ENCODE measurements at places on chromosomes 3 and 15.

DNA sequence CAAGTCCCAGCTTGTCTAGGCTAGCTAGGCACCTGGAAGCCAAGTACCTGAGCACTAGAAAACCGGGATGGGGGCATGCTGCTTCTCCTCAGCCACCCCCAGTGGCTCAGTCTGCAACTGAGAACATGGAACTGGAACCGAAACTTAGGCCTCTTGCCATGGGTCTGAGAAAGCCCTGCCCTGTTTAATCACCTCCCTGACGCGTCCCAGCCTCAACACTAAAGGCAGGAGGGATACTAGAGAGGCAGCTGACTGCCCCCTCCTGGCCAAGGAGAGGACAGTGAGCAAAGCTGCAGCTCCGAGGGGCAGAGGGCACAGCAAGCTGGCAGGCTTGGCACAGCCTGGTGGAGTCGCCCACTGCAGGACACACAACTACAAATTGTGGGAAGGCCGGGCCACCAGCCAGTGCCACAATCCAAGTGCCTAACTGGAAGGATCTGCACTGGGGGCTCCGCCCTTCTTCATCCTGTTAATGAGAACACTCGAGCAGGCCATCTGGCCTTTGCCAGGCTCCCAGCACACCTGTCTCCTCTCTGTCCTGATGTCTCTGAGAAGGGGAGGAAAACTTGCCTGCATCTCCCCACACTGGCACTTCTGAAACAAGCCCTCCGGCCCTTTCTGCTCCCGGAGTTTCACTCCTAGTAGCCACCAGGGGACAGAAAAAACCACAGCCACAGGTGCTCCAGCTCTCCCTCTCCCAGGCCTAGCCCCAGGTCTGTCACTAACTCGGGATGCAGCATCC lies 53.7 kb downstream of the BDH1 start:
- peak; percentile 68 for DNase-seq

DNA sequence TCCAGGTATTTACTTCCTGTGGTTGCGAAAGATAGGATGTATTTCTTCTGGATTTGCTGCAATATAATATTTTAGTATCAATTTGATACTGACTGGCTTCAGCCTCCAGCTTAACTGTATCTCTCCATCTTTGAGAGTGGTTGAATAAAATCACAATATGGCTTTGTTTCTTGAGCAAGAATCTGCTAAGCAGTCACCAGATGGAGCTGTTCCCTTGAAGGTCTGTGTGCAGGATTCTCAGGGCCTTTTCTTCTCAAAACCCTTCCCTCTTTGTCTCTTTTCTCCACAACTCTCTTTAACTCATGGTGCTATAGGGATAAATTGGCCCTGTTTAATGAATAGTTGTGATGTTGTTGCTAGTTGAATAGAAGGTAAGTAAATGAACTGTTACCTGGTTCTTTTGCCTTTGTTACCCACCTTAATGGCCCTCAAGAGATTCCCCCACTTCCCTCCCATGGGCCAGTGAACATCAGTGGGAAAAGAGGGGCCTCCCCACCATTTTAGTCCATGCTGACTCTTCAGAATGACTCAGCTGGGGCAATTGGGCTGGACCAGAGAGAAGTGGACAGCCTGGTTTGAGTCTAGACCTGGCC lies 34.8 kb upstream of the RAB6B start:
- peak; percentile 78 for DNase-seq

DNA sequence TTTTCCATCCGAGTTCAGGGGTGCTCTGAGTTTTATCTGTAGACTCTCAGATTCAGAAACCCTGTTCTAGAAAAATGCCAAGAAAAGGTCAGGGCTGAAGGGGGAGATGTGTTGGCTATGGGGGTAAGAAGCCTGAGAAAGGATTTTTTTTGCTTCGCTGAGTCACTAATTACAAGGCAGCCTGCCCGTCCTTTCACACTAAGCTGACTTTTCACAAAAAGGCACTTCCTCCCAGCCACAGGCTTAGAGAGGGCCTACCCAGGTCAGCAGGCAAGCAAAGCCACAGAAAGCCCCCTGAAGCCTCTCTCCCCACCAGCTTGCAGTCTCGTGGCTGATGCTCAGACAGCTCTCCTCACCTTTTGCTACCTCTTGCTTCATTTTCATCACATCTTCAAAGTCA lies 192.6 kb upstream of the PRICKLE2 start:
- DNase-seq, result peak; percentile 59

- peak; percentile 11 for DNase-seq
Measured at GRCh38 chr3:193114431-193115340, 126.3 kb upstream of the PLAAT1 start.

DNA sequence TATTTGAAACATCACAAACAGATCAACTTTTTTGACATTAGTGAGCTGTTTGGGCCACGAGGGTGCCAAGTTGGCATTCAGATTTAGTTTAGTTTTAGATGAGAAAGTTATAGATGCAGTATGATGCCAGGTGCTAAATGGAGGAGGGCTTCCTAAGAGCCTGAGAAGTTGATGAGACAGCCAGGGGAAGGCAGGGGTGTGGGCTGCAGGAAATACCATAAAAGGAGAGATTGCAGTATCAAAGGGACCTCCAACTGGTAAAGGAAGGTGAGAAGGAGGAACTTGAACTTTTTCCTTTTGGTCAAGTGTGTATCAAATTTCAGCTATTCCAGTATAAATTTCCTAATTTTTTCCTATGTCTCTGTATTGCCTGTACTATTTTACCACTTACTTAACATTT lies 2.0 kb upstream of the TNIK start:
- no peak for DNase-seq

DNA sequence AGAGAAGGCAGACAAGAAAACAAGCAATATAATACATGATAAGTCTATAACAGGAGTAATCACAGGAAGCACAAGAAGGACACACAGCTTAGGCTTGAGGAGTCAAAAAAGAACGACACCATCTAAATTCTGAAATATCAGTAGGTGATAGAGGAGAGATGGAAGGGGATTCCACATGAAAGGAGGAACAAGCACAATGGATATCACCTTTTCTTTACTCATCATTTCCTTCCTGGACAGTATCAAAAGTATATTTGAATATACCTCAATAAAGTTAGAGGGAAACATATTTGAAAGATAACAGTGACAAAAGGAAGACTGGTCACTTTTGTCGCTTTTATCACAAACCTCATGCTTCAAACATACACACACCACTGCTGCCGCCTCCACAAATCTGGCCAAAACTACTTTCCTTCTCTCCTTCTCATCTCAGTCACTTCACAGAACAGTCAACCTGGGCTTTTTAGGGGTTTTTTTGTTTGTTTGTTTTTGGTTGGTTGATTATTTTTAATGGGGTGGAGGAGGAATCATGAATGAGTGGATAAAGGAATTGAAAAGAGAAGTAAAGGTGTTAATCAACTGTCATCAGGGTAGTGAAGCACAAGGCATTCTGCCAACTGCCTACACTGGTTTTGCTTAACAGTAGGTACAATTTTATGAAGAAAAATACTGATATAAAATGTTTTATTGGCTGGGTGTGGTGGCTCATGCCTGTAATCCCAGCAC lies 18.5 kb downstream of the DENND4A start:
- no peak for DNase-seq

DNA sequence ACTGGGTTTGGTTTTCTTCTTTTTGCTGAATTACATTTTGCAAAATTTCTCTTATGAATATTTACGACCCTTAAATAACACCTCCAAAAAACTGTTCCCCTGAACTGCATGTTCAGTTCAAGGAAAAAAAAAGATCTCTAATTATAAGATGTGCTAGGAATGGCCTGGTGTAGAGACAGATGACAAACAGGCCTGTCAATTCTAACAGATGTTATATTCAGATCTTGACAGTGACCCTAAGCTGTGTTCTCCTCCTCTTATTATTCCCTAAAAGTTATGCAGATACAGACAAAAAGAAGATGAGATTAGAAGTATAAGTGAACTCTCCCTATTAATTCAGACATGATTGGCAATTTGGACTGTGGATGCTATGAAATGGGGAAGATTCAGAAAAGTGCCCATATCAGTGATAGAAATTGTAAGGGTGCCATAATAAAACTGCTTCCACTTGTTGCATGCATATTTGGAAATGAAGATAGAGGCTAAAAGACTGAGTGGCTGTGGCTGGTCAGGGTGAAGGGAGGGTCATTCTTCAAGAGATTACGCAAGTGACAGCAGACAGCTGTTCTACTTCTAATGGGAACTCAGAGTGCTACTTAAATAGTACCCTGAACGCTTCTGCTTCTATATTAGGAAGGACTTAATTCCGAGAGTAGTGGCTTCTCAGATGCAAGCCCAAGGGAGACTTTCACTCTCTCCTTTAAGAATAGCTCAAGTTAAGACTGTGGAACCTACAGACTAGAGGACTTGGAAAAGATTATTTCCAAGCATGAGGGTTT lies 75.5 kb downstream of the ADAMTS9 start:
- DNase-seq, result peak; percentile 72

DNA sequence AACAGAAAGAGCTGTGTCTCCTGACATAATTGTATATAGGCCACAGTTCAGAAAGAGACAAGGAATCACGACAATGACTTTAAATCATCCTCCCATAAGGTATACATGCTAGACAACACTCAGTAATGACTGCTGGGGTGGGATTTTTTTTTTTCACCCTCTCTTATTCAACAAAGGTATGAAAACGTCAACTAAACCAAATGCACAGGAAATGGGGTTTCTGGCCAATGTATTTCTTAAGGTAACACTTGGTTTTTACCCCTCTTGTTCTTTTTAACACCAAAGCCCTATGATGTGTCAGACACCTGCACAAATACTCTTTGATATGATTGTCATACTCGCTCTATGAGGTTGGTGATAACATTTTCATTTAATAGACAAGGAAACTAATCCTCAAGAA lies 78.3 kb downstream of the MCF2L2 start:
- DNase-seq, result no peak

DNA sequence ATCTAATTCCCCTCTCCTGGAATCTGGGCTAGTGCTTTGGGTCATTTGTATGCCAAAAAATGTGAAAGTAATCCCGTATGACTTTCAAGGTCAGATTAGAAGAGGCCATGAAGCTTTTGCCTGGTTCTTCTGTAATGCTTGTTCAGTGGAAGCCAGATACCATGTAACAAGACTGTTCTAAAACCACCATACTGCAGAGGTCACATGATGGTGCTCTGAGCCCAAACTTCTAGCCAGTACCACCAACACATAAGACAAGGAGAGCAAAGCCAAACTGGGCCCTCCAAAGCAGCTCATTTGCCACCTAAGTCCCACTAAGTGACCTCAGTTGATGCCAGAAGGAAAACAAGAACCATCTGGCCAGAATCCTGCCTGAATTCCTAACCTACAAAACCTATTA lies 64.3 kb upstream of the MELTF start:
- no peak for DNase-seq

DNA sequence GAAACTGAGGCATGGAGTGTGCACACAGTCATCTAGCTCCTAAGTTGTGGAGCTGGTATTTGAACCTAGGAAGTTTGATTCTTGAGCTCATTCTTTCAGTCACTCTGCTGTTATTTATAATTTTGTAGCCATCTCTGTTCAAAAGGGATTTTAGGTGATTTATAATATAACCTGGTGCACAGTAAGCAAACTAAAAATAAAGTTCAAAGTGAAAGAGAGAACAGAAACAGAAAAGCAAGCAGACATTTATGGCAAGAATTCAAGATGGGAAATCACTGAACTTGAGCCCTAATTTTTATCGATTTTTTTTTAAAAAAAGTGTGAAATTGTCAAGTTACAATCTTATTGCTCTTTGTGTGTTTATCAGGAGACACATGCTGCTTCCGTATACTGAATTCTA lies 71.4 kb upstream of the SLC7A14 start:
- DNase-seq, result no peak

GRCh38 chr15:79082363-79083070 lies 8.1 kb downstream of the RASGRF1 start:
- DNase-seq, result no peak

GRCh38 chr3:115082260-115082659 lies 64.8 kb downstream of the ZBTB20 start:
- DNase-seq, result no peak

DNA sequence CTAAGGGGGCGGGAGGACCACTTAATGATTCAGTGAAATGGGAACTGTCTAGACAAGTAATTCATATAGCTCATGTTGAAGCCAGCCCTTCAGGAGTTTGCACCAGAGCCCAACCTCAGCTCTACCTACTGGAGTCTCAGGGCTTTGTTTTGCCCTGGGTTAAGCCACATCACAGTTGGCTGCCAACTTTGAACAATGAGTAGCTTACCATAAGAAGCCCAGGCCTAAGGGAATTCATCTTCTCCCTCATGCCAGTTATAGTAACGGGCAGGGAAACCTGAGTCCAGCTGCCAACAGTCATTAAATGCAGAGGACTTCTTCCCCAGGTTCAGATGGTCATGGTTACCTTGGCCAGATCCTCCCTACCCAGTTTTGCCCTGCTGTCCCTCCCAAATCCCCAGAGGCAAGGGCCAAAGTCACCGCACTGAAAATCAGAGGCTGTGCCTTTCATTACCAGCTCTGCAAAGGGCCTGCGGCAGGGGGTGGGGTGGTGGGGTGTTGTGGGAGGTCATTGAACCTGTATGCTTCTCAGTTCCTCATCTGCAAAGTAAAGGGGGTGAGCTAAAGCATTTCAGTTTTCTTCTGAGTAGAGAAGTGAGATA lies 302.2 kb upstream of the NR2E3 start:
- no peak for DNase-seq

DNA sequence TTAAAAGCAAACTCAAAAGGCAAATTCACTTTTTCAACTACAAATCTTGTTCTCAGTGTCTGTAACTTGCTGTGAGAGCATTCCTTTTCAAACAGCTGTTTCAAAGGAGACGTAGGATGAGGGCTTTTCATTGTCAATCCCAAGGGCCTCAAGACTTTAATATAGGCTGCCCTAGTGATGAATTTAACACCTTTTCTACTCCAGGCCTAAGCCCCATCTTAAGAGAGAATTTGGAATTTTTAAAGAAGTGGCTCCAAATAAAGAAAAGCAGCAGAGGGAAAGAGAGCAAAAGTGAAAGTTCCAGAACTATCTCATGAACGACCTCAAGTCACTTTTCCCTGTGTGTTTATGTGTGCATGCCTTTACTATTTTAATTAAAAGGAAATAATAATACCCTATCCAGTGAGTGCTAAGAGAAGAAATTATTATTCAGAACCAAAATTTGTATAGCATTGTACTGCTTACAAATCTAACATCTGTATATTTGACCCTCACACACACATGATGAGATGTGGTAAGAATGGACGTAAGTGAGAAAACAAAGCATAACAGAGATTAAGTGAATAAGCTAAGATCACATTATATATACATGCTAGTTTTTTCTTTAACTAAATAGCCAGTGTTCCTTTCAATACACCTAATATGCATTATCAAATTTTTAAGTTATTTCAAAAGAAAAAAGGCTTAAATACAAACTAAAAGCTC lies 196.4 kb downstream of the VGLL3 start:
- DNase-seq, result peak; percentile 35

DNA sequence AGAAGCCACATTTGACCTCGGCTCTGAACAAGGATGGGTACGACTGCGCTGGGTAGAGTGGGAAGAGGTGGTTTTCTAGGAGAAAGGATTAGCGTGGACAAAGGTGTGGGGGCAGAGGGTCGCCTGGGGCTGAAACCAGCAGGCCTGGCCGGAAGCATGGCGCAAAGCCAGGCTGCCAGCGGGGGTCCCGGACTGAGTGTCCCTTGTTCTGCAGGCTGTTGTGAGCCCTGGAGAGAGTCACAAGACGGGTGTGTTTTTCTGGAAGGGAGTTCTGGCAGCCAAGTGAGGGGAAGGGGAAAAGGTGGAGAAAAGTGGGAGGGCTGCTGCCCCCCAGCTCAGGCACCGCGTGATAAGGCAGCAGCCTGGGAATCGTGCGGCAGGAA lies 98.5 kb upstream of the MEF2A start:
- DNase-seq, result no peak
